Naive thymus-derived CD8-positive, alpha-beta T cell (primary cell): ENCODE measurements at places on chromosomes 13 and 19. TPM values are rescaled to one million over a fixed set of nuclear protein-coding genes. Genes with fewer than 3 reads are reported as not detected.

- DNase-seq: no peak
Observed at GRCh38 chr19:13872695-13873389, 4.1 kb upstream of the NANOS3 start.

- DNase-seq: no peak
Observed at GRCh38 chr13:34361560-34361959, 543.6 kb downstream of the RFC3 start.

- DNase-seq: no peak
Observed at GRCh38 chr19:44757057-44757734, 8.7 kb downstream of the BCL3 start.

- no peak for DNase-seq
Observed at GRCh38 chr13:104737713-104738112, 1671.5 kb upstream of the SLC10A2 start.

GRCh38 chr19:33186431-33187182 is 7.5 kb upstream of the LRP3 start:
- DNase-seq: no peak

DNA sequence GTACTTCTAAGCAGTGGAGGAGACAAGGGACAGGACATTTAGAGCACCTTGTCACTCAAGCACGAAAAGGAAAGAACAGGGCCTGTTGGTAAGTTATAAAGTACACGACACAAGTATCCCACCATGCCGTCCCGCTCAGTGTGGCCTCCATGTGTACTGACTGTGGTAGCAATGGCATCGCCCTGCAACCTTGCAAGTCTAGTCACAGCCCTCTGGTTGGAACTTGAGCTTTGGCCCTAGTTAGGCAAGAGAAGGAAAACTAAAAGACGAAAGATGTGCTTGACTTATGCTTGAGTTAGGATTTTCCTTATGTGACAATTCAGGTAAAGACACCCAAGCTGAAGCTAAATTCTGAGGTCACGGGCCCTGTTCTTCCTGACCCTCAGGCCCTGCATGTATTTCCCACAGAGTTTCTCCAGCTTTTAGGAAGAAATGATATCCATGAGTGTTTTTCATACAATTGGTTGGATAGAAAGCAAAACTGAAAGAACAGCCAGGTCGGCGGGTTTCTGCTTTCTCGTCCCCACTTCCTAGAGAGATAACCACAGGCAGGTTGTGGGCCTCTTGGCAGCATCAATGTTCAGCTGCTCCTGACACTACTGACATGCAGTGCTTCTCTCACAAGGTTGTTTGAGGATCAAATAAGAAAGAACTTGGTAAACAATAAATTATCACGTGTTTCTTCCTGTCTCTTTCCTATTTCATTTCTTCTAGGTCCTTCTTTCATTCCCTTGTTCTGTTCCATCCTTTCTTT is 216.2 kb downstream of the IRS2 start:
- DNase-seq: peak; percentile 70

GRCh38 chr13:30142486-30143211 is 164.7 kb downstream of the KATNAL1 start:
- DNase-seq: no peak

- no peak for DNase-seq
Observed at GRCh38 chr19:16915135-16915534, 26.3 kb downstream of the F2RL3 start.

DNA sequence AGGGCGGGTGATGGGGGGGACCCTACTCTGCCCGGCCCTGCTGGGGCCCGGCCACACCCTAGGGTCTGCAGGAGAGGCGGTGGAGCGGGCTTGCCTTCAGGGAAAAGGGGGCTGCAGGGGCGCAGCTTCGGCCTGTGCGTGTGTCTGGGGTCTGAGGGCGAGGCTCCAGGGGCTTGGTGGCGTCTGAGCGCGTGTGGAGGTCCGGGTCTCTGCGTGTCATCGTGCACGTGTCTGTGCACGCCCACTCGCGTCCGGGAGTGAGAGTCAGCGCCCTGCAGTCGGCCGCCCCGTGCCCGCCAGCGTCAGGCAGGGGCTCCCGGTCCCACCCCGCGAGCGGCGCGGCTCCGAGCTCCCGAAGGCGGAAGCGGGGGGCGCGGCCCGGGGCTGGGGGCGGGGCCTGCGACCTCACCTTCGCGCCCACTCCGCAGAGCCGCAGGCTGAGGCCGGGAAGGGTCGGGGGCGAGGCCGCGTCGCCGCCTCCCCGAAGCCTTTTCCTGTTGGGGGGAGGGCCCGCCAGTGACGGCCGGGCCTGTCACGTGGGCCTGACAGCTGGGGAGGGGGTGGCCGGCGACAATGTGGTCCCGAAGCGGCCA is at the start of gene ARHGAP45:
Gene ARHGAP45, plus strand, starts transcription at position 420 of the 593 bp plus-strand sequence. CDS start 239 bp downstream, outside the sequence.
- DNase-seq: peak; percentile 91

Gene MYO16
- total RNA-seq: not detected

Gene NAPSA
- 6.4 TPM for total RNA-seq

Gene PRR22
- total RNA-seq: 10.0 TPM

DNA sequence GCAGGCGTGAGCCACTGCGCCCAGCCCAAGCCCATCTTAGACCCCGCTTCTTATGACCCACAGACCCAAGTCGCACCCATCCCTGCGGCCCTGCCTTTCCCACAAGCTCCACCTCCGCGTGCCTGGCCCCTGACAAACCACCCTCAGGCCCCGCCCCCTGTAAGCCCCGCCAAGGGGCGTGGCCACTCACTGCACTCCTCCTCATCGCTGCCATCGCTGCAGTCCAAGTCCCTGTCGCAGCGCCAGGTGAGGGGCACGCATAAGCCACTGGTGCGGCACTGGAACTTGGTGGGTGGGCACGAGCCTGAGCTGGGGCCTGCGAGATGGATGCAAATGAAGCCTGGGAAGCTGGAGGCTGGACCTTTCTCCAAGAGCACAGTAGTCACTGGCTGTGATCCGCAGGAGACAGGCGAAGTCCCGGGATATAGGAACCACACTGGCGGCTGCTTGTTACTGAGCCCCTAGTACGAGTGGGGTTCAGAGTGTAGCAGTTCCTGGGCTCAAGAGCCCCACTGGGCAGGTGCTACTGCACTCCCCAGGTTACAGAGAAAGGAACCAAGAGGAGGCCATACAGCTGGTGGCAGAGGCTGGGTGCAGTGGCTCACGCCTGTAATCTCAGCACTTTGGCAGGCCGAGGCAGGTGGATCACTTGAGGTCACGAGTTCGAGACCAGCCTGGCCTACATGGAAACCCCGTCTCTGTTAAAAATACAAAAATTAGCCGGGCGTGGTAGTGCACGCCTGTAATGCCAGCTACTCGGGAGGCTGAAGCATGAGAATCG is 3.1 kb downstream of the CD320 start:
- DNase-seq: no peak

Gene ALG5
- total RNA-seq: 22.5 TPM

DNA sequence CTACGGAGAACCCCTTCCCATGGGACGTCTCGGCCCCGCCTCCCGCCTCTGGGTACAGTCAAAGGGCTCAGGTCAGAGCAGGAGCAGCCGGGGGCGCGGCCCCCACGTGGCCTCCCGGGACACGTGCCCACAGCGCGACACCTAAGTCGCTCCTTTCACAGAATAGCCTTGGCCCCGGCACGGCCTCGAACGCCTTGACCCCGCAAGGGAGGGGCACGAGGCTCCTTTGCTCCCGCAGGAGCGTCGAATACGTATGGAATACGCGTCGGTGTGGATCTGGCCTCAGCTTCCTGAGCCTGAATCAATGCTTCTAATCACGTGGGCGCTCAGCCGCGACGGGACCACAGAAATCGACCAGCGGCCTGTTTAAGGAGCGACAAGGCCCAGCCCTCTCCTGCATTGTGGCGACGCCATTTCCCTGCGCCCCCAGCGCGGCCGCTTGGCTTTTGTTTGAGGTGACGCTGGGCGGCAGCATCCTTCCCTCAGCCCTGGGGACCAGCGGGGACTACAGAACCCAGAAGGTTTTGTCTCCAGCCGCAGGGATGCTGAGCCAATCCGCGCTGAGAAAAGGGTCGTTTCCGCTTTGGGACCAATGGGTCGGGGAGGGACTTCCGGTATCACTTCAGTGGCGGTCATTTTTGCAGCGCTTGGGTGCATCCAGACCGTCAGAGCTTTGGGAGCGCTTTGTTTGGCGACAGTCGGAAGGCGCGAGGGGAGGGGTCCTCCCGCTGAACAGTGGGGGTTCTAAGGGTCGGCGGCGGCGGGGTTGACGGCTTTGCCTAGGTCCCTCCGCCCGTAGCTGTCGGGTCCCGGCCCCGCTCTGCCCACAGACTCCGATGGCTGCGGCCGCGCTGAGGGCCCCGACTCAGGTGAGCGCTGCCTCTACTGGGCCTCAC is at the start of gene ZIK1:
Gene ZIK1, plus strand, starts transcription at position 625 of the 896 bp plus-strand sequence. Its CDS starts 212 bp downstream, at position 837.
- DNase-seq: peak; percentile 84

Gene B3GLCT
- total RNA-seq: 6.9 TPM

DNA sequence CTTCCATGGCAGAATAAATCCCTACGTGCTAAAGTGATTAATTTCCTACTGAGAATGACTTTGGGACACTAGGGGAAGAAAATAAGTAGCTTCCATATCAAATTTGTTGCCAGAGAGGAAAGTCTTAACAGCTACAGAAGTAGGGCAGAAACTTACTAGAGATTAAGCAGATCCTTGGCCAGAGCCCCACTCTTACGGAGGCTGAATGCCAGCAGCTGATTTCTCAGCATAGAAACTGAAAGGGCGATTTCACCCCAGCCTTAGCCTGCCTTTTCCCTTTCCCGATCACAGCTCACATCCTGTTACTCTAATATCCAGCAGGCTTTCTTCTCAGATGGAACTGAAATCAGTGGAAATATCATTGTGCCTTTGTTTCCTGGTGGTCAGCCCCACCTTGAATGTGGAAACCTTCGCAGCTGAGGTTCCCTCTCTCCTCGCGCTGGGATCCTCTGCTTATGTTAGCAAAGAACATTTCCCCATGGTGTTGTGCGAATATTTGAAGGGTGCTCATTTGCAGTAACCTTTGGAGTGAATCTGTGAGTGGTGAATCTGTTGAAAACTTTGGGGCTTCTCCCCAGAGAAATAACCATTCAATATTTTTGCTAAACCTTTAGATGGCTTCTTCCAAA is 8.4 kb downstream of the FAM124A start:
- DNase-seq: no peak

Gene OVOL3
- total RNA-seq: not detected

DNA sequence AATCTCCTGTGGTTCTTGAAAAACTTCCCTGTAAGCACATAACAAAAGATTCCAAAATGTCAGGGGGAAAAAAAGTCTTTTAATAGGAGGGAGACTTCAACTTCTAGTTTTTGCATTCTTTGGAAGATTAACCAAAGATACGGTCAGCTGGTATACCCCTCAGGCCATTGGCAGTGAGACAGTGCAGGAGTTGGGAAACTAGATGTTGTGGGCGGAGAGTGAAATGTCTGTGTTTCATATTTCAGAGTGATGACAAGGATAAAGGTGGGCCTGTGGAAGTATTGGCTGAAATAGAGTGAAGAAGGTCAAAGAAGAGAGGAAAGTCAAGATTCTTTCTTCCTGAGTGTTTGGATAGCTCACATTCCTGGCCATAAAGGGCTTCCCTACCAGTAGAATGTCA is 40.8 kb downstream of the CYP2B6 start:
- DNase-seq: no peak

Gene ACP5
- total RNA-seq: 14.8 TPM

Gene LILRA1
- not detected for total RNA-seq

DNA sequence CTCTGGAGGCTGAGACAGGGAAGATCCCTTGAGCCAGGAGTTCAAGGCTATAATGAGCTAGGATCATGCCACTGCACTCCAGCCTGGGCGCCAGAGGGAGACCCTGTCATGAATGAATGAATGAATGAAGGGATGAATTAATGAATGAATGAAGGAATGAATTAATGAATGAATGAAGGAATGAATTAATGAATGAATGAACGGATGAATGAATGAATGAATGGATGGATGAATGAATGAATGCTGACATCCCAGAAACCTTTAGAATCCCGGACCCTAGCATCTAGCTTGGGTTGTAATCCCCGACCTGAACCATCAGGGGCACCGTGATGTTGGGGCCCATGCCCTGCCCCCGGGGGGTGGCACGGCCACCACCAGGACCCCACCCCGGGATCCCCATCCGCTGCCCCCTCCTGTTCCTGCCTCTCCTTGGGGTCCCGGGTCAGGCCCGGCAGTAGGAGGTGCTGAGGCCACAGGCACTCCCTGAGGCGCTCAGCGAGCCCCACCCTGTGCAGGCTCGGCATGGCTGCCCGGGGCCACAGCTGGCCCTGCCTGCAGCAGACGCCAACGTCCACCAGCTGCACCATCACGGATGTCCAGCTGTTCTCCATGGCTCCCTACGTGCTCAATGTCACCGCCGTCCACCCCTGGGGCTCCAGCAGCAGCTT is 3.4 kb downstream of the EBI3 start:
- DNase-seq: no peak

DNA sequence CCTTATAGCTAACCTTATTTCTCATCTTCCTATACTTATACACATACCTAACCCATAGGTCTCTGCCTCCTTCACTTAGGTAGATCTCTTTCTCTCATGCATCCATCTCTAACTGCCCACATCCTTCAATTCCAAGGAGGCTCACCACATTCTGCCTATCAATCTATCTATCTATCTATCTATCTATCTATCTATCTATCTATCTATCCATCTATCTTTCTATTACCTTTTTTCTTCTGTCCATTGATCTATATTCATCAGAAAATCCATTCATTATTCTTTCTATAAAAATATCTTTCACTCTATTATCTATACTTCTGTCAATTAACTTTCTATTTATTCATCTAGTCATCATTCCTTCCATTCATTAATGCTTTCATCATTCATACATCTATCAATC is 11.1 kb upstream of the CYP2A7 start:
- no peak for DNase-seq

Gene NCAN
- not detected for total RNA-seq
